Mesenteric fat pad (tissue), 1 donor: ENCODE measurements at places on chromosomes 6 and 20.

- no peak for DNase-seq
Observed at GRCh38 chr6:39416728-39417127, 94.2 kb upstream of the KCNK16 start.

DNA sequence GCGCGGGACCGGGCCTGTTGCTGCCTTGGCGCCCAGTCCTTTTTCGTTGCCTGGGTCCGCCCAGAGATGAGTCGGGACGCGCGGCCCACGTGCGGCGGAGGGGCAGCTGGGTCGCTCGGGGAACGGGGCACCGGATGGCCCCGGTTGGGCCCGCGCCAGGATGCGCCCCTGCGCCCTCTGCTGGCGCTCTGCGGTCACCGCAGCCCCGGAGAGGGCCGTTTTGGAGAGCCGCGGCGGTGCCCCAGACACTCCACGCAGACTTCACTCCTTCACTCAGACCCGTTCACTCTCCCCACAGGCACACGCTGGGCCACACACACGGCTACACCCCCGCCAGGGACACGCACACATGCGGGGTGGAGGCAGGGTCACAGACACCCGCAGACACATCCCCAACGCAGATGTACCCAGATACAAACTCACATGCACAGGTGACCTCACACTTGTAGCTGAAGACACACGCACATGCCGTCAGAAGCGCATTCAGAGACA lies 38.8 kb downstream of the SRC start:
- peak; percentile 95 for DNase-seq

- no peak for DNase-seq
Observed at GRCh38 chr6:167764713-167765479, 61.8 kb upstream of the AFDN start.

GRCh38 chr6:53536561-53536960 lies 8.3 kb downstream of the GCLC start:
- DNase-seq: no peak

DNA sequence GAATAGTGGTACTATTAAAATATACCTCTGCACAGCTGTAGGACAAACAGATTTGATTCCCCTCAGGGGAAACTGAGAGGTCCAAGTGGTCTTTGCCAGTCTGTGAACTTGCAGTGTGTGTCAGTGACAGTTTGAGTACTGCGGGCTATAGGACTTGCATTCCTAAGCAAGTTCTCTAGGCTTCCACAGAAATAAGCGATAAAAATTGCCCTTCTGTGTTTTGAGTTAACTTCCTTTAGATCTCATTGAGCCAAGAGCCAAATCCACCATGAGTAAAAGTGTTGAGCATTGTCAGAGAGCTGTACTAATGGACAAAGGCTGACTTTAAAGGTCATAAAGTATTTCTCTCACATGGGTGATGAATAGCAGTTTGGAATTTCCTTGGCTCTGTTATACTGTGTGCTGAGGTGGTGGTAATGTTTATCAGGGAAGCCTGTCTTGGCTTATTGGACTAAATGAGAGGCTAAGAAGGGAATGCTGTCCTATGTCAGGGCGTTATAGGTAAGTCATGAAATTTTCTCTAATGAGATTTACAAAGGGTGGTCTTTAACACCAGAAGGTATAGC lies 122.6 kb upstream of the MAP3K7 start:
- DNase-seq: no peak

GRCh38 chr20:61436667-61437279 lies 184.7 kb downstream of the CDH4 start:
- no peak for DNase-seq

- no peak for DNase-seq
Observed at GRCh38 chr6:12065321-12066140, 53.4 kb downstream of the HIVEP1 start.

DNA sequence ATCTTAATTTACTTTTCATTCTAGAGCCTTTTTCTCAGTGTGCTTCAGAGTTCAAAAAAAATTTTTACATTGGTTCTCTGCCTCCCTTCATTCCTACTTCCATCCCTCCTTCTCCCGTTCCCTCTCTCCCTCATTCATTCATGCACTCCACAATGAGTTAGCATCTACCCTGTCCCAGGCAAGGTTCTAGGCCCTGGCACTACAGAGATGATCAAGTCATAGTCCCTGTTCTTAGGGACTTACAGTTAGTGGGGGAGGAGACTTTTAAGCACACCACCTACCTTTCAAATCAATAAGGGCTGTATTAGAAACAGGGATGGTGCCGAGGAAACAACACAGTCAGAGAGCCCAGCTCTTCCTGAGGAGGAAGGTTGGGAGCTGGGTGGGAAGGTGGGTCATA lies 40.3 kb downstream of the MAP3K5 start:
- DNase-seq: no peak

DNA sequence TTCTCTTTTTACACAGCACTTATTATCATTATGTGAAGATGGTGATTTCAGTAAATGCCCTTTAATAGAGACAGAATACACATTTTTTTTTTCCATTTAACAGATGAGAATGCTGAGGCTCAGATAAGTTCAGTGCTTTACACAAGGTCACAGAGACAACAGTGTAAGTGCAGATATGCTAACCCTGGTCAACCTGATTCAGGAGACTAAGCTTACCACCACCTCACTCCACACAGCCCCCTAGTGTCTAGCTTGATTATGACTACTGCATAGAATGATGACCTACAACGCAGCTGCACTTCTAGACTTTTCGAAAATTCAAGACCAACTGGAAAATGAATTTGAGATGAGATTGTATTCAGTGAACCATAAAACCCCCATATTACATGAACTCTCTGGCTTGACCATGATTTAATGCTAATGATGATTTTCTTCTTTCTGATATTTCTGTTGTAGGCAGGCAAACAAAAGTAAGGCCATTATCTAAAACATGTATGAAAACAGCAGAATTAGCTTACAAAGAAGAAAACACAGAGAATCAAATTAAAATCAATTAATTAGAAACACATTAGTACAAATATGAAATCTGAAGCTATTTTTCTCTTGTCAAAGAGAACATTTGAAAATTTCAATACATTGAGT lies 212.1 kb upstream of the PHACTR1 start:
- no peak for DNase-seq
